ENCODE measurements at places on chromosomes 13 and 19.

- no peak for DNase-seq
These were observed 4.2 kb downstream of the CACNG8 start for GRCh38 chr19:53966931-53967330.

DNA sequence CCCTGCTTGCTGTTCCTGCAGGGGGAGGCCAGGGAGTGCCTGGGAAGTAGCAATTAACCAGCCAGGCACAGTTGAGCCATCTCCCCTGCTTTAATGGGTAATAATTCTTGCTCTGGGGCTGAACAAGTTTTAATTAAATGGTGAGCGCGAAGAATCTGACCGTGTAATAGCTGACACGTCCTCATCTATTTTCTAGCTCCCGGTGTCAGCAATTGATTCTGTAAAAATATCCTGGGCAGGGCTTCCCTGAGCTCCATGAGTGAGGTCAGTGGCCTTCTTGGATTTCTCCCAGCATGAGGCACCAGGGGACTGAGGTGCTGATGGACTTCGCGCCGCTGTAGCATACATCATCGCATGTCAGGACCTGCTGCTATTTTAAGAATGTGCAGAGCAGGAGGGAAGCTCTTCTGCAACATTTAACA lies 26.9 kb downstream of the SIPA1L3 start:
- no peak for DNase-seq

- DNase-seq, result no peak
These were observed 1.2 kb upstream of the RCBTB2 start for GRCh38 chr13:48533961-48534600.

GRCh38 chr19:54178581-54179261 lies 5.8 kb upstream of the TMC4 start:
- no peak for DNase-seq
